Liver (tissue), 10 donors: ENCODE measurements at places on chromosomes 6 and 20. TPM values are rescaled to one million over a fixed set of nuclear protein-coding genes. Genes with fewer than 3 reads are reported as not detected.

The CGA gene
- total RNA-seq: not detected

The TMEM217 gene
- total RNA-seq: 0.67 TPM

- no peak for DNase-seq
- peaks cover 1% of the 10 kb centered on the region for H3K4me1 ChIP-seq
- no peaks in the 10 kb centered on the region for H3K27me3 ChIP-seq
- H3K36me3 ChIP-seq: no peaks in the 10 kb centered on the region
Observed at GRCh38 chr20:53873230-53873604, 197.2 kb downstream of the BCAS1 start.

DNA sequence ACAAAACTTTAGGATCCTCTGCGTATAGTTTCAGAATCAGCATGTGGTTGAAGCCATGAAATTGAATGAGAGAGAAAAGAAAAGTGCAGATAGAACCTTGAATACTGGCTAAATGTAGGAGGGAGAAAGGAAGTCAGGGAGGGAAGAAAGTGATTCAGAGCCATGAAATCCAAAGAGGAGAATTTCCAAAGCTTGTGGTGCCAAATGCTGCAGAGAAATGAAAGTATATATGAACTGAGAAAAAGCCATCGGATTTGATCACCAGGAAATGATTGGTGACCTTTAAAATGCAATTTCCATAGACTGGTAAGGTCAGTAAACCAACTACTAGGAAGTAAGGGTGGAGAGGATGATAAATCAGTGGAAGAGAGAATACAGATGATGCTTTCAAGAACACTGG is 142.3 kb downstream of the TFAP2A start:
- no peak overlapping the region for H3K4me3 ChIP-seq
- H3K27ac ChIP-seq: no peak overlapping the region
- no peaks in the 10 kb centered on the region for H3K36me3 ChIP-seq
- no peak for DNase-seq
- H3K27me3 ChIP-seq: no peaks in the 10 kb centered on the region

The SLC17A1 gene
- total RNA-seq: 25.8 TPM

DNA sequence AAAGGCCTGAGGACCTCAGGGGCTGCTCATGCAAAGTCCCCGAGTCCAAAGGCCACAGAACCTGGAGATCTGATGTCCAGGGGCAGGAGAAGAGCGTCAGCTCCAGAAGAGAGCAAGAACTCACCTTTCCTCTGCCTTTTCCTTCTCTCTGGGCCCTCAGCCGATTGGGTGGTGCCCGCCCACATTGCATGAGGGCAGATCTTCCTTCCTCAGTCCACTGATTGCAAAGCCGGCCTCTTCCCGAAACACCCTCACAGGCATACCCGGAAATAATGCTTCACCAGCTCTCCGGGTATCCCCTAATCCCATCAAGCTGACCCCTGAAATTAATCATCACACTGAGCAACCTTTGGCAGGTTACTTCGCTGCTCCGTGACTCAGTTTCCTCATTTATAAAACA is 33.4 kb downstream of the SPDEF start:
- H3K27me3 ChIP-seq: no peaks in the 10 kb centered on the region
- DNase-seq: no peak
- H3K4me3 ChIP-seq: no peak overlapping the region
- peaks cover 5% of the 10 kb centered on the region for H3K4me1 ChIP-seq
- no peak overlapping the region for H3K27ac ChIP-seq
- no peaks in the 10 kb centered on the region for H3K36me3 ChIP-seq

The RPS6KA2 gene
- 9.0 TPM for total RNA-seq

GRCh38 chr6:116954938-116955337 is 77.9 kb downstream of the RFX6 start:
- no peaks in the 10 kb centered on the region for H3K36me3 ChIP-seq
- H3K27ac ChIP-seq: peak overlapping the region; percentile 4
- H3K4me3 ChIP-seq: peak overlapping the region; percentile 27
- DNase-seq: no peak

DNA sequence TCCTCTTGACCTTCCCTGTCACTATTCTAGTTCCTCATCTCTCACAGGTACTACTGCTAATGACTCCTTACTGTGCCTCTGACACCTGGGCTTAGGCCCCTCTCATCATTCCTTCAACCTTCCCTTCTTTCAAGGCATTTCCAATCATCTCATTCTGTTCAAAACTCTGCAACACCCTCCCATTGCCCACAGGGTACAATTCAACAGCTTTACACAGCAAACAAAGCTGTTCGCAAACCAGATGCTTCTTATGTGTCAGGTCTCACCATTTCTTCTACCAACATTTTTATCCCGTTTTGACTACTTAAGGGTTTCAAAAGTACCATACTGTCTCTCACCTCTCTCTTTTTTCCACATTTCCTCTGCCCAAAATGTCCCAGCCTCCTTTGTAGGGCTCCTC is 84.4 kb upstream of the ID4 start:
- no peak for DNase-seq
- no peaks in the 10 kb centered on the region for H3K36me3 ChIP-seq
- H3K4me1 ChIP-seq: no peaks in the 10 kb centered on the region
- H3K27me3 ChIP-seq: no peaks in the 10 kb centered on the region

DNA sequence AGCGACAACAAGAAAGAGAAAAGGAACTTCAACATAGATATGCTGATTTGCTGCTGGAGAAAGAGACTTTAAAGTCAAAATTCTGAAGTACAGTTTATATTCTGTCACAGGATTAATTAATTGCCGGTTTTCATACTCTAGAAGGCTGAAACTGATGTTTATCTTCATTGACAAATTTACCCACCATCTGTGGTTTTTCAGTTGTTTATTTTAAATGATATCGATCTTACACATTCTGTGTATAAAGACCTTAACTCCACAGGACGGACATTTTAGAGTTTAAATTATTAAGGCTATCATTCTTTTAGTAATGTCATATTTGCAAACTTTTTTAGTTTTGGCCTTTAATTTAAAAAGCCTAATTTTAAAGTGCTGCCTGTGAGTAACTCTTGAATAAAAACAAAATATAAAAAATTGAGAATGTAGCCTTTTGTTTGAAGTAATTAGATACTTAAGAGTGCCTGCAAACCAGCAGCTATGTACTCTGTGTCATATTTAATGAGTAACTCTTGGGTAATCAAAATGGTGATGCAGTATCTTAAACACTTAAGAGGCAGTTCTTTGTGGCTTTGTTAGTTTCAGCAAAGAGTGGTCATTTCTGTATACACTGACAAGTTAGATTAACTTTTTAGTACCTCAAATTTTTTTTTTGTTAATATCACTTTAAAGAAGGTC is 59.3 kb downstream of the CDC5L start:
- H3K27ac ChIP-seq: no peak overlapping the region
- no peak overlapping the region for H3K4me3 ChIP-seq
- no peak for DNase-seq
- no peaks in the 10 kb centered on the region for H3K27me3 ChIP-seq
- H3K36me3 ChIP-seq: peaks cover 20% of the 10 kb centered on the region

DNA sequence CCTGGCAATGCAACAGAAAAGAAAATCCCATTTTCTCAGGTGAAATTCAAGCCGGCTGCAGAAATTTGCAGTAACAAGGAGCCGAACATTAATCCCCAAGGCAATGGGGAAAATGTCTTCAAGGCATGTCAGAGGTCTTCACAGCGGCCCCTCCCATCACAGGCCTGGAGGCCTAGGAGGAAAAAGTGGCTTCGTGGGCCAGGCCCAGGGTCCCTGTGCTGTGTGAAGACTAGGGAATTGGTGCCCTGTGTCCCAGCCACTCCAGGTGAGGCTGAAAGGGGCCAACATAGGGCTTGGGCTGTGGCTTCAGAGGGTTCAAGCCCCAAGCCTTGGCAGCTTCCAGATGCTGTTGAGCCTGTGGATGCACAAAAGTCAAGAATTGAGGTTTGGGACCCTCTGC is 111.7 kb downstream of the CD24 start:
- no peak for DNase-seq
- H3K27ac ChIP-seq: no peak overlapping the region
- no peaks in the 10 kb centered on the region for H3K4me1 ChIP-seq
- no peaks in the 10 kb centered on the region for H3K36me3 ChIP-seq
- H3K27me3 ChIP-seq: no peaks in the 10 kb centered on the region

- peaks cover 3% of the 10 kb centered on the region for H3K36me3 ChIP-seq
- H3K27ac ChIP-seq: no peak overlapping the region
- H3K4me1 ChIP-seq: no peaks in the 10 kb centered on the region
- DNase-seq: no peak
Observed at GRCh38 chr20:10060226-10060625, 25.4 kb downstream of the ANKEF1 start.

- no peaks in the 10 kb centered on the region for H3K36me3 ChIP-seq
- no peak overlapping the region for H3K27ac ChIP-seq
- no peaks in the 10 kb centered on the region for H3K27me3 ChIP-seq
- H3K4me3 ChIP-seq: no peak overlapping the region
- peak; percentile 46 for DNase-seq
- no peaks in the 10 kb centered on the region for H3K4me1 ChIP-seq
Observed at GRCh38 chr6:33672808-33673207, 38.7 kb downstream of the UQCC2 start.

GRCh38 chr20:23513164-23513563 is 22.2 kb downstream of the CST8 start:
- H3K4me3 ChIP-seq: no peak overlapping the region
- no peak for DNase-seq
- H3K36me3 ChIP-seq: no peaks in the 10 kb centered on the region

GRCh38 chr6:71197780-71198179 is 90.8 kb upstream of the OGFRL1 start:
- H3K27me3 ChIP-seq: no peaks in the 10 kb centered on the region
- no peak overlapping the region for H3K27ac ChIP-seq
- DNase-seq: no peak
- no peak overlapping the region for H3K4me3 ChIP-seq
- H3K36me3 ChIP-seq: no peaks in the 10 kb centered on the region

GRCh38 chr6:18178960-18179615 is 23.9 kb downstream of the KDM1B start:
- DNase-seq: no peak
- H3K27me3 ChIP-seq: no peaks in the 10 kb centered on the region
- H3K4me1 ChIP-seq: no peaks in the 10 kb centered on the region
- H3K4me3 ChIP-seq: no peak overlapping the region

DNA sequence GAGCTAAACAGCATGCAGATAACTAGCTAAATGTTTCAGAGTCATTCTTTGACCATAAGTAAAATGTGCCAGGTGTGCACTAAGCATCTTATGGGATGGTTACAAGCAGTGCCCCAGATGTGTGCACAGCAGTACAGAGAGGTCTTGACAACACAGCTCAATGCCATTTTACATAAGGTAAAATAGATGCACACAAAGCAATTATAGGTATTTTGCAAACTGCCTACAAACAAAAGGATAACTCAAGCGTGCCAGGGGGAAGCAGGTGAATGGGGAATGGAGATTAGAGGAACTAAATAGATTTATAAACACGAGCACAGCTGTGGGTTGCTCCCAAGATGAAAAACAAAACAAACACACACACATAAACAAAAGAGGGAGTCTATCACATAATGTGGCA is 64.8 kb downstream of the SLC2A10 start:
- H3K36me3 ChIP-seq: no peaks in the 10 kb centered on the region
- no peak for DNase-seq
- H3K4me3 ChIP-seq: no peak overlapping the region
- H3K4me1 ChIP-seq: no peaks in the 10 kb centered on the region
- no peaks in the 10 kb centered on the region for H3K27me3 ChIP-seq
- H3K27ac ChIP-seq: no peak overlapping the region

- no peaks in the 10 kb centered on the region for H3K27me3 ChIP-seq
- no peaks in the 10 kb centered on the region for H3K4me1 ChIP-seq
- DNase-seq: no peak
- H3K4me3 ChIP-seq: no peak overlapping the region
Observed at GRCh38 chr6:158575550-158575949, 15.7 kb downstream of the TMEM181 start.

DNA sequence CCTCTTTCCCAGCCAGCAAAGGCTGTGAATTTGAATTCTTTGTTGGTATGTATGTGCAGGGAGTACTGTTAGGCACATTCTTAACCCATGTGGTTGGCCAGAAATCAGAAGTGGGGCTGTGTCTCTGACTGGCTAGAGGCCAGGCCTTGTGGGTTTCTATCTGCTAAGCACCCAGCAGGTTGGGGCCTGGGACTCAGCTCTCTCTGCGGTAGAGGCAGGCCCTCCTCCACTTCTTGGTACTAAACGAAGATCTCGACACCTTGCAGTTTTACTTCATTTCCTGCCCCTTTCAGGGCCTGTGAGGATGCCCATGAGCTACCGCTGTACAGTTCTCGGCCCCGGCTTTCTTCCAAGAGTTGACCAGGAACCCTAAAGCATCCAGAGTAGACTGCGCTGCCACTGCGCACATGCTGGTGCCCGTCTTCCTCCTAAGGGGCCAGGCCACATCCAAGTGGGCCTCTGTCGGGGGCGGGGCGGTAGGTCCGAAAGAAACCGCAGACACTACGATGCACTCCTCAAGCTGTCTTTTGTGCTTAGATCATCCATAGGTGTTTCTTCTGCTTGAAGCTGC is 51.1 kb downstream of the TCP11 start:
- H3K4me1 ChIP-seq: peaks cover 6% of the 10 kb centered on the region
- H3K27ac ChIP-seq: no peak overlapping the region
- no peak overlapping the region for H3K4me3 ChIP-seq
- no peaks in the 10 kb centered on the region for H3K27me3 ChIP-seq
- H3K36me3 ChIP-seq: peaks cover 32% of the 10 kb centered on the region

DNA sequence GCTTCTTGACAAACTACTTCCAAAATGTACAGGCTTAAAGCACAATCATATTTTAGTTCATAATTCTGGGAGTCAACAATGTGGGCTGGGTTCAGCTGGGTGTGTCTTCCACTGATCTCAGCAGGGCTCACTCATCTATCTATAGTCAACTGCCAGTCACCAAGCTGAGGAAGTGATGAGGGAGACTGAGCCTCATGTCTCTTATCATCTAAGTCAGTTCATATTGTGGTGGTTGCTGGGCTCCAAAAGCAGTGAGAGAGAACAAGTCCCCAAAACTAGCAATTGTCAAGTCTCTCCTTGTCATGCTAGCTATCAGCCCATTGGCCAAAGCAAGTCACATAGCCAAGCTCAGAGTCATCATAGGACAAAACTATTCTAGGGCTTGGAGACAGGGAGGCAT is 465.9 kb upstream of the ARID1B start:
- DNase-seq: no peak
- H3K4me1 ChIP-seq: no peaks in the 10 kb centered on the region
- no peaks in the 10 kb centered on the region for H3K27me3 ChIP-seq
- H3K4me3 ChIP-seq: no peak overlapping the region
- no peaks in the 10 kb centered on the region for H3K36me3 ChIP-seq
- no peak overlapping the region for H3K27ac ChIP-seq

DNA sequence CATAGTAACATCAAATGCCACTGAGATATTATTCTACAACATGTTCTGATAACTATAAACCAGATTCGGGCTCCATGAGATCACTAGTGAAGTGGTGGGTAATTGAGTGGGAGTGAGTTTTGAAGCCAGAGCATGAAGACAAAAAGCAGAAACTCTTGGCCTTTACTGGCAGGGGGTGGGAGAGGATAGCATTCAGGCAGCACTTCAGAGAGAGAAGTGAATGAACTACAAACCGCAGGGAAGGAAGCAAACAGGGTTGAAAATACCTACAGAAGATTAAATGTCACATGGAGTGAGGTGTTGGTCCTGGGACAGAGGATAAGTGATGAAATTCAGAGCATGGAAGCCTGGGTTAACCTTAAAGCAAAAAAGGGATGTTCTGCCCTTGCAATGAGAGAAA is 250.0 kb downstream of the EPM2A start:
- H3K4me3 ChIP-seq: no peak overlapping the region
- no peak overlapping the region for H3K27ac ChIP-seq
- no peaks in the 10 kb centered on the region for H3K4me1 ChIP-seq
- DNase-seq: no peak

The DACT2 gene
- total RNA-seq: 2.8 TPM

- no peaks in the 10 kb centered on the region for H3K27me3 ChIP-seq
- DNase-seq: peak; percentile 23
- H3K4me3 ChIP-seq: no peak overlapping the region
Observed at GRCh38 chr20:37944456-37944981, 41.6 kb downstream of the VSTM2L start.

- peaks cover 4% of the 10 kb centered on the region for H3K4me1 ChIP-seq
- H3K36me3 ChIP-seq: no peaks in the 10 kb centered on the region
- H3K27me3 ChIP-seq: no peaks in the 10 kb centered on the region
Observed at GRCh38 chr20:50283922-50284810, 93.5 kb downstream of the CEBPB start.

The MAFB gene
- 9.7 TPM for total RNA-seq
